ENCODE measurements at places on chromosomes 13 and 19.
A peak's percentile ranks its signal among the peaks of the same experiment; 100 is the strongest.

DNA sequence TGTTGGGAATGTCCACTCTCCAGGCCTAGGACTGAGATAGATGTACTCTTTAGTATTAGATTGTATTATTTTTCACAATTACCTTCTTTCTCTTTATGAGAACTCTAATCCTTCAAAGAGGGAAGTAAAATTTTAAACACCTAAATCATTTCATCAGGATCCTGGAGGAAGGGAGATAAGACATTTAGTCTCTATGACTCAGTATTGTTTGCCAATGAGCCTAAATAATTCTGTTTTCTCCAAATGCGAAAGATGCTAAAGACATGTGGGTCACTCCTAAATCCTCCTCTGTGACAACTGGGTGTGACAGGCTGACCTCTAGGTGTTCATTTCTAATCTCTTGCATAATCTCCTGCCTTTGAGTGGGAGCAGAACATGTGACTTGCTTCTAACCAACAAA lies 1736.6 kb upstream of the MIR17HG start:
- no peak for DNase-seq

DNA sequence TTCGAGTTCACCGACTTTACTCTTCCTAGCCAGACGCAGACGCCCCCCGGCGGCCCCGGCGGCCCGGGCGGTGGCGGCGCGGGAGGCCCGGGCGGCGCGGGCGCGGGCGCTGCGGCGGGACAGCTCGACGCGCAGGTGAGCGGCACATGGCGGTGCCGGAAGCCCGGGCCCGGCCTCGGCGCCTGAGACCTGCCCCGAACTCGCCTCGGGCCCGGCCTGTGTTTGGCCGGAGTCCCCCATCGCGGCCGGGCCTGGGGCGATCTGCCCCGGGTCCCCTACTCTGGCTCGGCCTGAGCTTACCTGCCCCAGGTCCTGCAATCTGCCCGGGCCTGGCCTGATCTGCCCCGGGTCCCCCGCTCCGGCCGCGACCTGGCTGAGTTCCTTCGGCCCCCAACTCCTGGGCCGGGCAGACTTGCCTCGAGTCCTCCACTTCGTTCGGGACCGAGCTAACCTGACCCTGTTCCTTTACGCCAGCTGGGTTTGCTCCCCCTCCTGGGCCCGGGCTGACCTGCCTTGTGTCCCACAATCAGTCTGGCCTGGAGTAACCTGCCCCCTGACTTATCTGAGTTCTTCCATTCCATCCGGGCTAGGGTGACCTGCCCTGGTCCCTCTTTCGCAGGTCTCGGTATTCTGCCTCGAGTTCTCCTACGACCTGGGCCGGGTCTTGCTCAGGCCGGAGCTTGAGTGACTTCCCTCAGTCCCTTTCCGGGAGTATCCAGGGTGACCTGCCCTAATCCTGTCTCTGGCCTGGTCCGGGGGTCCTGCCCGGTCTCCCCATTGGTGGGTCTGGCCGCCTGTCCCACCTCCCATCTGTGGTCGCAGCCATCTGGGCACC lies 764 bp downstream of the UPF1 start:
- peak; percentile 15 for DNase-seq

DNA sequence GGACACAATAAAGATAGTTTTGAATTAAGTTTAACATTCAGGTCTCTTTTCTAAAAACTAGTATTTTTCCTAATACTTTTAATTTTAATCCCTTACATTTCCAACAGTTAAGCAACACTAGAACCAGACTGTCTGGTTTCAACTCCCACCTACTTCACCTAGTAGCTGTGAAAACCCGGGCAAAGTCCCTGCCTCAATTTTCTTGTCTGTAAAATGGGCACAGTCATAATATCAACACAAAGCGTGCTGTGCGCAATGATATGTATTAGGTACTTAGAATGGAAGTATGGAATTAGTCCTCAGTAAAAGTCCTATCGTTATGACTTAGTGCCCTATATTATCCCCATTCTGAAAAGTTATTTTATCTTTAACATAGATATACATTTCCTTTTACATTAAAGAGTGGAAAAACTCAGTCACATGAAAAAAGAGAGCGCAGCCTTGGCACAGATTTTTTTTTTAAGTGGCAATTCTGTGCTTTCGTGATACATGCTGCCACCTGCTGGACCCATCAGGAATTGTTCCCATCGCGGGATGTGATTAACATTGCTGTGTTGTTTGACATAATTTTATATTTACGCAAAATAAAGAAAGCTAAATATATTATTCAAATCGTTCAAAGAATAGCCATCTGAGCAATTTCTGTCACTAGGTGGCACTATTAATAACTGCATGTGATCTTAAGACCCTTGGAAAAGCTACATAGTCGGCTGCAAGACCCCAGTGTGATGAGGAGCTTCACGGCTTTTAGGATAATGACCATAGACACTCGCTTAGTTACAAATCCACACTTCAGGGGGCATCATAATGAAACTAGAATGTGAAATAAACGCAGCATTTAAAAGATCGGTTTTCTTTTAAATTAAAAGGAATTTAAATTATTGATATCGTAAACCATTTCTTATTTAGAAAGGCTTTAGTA lies 59.9 kb downstream of the LIG4 start:
- peak; percentile 39 for DNase-seq

DNA sequence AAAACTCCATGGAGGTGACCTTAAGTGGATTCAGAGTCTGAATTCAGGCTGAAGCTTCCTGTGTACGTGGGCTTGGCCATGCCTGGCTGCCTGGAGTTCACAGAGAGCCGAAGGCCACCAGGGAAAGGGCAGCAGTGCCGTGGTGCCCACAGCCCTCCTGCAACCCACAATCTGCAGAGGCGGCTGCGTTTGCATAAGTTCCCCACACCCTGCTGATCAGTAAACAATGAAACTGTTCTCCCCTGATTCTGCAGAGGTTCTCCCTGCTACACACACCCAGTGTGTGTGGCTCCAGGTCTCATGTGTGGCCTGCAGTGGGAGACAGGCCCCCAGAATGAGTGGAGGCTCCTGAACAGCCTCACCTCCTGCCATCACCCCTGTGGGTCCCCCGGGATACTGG lies 126.9 kb upstream of the SLC7A1 start:
- DNase-seq, result no peak

DNA sequence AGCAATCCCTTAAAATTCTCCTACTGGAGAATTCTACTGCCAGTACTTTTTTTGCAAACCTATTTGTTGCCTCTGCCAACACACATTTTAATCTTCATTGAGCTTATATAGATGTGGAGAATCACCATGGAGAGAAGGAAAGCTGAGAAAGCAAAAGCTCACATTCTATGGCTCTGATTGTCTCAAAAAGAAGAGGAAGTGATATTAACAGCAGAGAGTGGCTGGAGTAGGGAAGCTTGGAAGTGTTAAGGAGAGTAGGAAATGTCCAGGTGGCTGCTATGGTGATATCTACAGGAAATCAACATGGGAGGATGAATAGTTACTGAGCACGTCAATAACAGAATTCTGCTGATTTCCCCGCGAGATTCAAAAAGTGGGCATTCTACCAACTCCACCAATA lies 78.8 kb upstream of the TDRD3 start:
- no peak for DNase-seq

- DNase-seq, result no peak
Measured at GRCh38 chr19:10286803-10287737, at the start of gene ICAM4. Gene ICAM4, plus strand, starts transcription at chr19:10286955. Its CDS starts 58 bp downstream, at chr19:10287013.

Data from effector CD4-positive, alpha-beta T cell (primary cell).